ENCODE measurements at places on chromosomes 12 and 14.

DNA sequence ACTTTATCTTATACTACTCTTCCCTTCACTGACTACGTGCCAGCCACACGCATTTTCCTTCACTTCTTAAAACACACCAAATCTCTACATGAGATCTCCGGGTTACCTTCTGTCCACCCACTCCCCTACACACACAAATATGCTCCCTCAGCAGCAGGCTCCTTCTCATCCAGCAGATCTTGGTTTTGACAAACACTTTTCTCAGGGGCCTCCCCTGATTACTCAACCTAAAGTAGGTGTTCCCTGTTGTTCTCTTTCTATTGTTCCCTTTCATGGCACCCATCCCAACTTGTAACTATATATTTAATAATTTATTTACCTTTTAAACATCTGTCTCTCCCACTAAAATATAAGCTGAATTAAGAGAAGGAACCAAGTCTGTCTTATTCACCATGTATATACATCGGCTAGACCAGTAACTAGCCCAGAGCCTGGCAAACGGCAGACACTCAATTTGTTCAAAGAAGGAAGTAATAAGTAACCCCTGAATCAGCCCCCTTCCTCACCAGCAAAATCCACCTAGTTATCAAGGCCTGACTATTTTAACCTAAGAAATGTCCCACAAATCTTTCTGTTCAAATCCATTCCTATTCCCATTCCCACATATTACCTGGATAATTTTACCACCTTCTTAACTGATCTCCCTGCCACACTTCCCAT, 2.7 kb downstream of the C2CD5 start:
- no peak for DNase-seq

GRCh38 chr14:93803408-93804318, 15.4 kb upstream of the PRIMA1 start:
- DNase-seq: no peak

GRCh38 chr12:65673732-65674131, 150.6 kb upstream of the HMGA2 start:
- DNase-seq: no peak

DNA sequence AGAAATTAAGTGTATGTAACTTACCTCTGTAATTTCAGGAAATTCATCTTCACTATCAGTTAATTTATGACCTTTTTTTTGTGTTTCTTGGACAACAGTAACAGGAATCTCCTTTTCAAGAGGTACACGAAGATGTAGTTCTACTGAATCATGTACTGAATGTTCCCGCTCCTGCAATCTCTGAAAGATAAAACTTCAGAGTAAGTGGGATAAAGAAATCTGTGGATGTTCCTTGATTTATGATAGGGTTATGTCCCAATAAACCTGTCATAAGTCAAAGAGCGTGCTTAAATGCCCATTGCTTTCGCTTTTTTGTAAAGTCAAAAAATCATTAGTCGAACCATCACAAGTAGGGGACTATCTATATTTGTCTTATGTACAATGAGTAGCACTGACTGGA, 40.8 kb downstream of the SENP1 start:
- no peak for DNase-seq

GRCh38 chr12:121522971-121523370, 57.9 kb downstream of the KDM2B start:
- DNase-seq: no peak

GRCh38 chr14:61240206-61240605, 40.9 kb downstream of the TMEM30B start:
- DNase-seq: no peak

GRCh38 chr12:48352157-48352760, 1.5 kb upstream of the ZNF641 start:
- no peak for DNase-seq

DNA sequence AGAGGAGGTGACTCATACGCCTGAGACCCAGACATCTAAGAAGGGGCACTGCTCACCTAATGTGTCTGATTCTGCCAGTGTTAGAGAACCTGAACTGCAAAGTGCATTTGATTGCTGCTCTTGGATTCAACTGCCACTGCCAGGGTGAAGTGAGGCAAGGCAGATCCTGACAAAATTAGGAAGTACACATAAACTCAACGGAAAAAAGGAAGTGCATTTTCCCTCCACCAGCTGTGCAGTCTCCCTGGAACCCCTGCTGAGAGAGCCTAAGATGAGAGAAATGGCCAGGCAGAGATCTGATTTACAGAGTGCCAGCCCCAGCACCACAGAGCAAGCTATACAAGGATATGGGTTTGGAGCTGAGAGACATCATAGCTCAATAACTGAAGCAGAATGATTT, 215.3 kb downstream of the SEC23A start:
- no peak for DNase-seq

- DNase-seq: no peak
Measured at GRCh38 chr12:7646178-7646475, 19.6 kb downstream of the APOBEC1 start.

GRCh38 chr14:71328183-71328582, 420.9 kb downstream of the PCNX1 start:
- no peak for DNase-seq

- DNase-seq: no peak
Measured at GRCh38 chr14:85252011-85252410, 277.9 kb upstream of the FLRT2 start.
